ENCODE measurements at places on chromosomes 5 and 9.

GRCh38 chr5:137751869-137752491 is 2.2 kb downstream of the HNRNPA0 start:
- no peak for DNase-seq

DNA sequence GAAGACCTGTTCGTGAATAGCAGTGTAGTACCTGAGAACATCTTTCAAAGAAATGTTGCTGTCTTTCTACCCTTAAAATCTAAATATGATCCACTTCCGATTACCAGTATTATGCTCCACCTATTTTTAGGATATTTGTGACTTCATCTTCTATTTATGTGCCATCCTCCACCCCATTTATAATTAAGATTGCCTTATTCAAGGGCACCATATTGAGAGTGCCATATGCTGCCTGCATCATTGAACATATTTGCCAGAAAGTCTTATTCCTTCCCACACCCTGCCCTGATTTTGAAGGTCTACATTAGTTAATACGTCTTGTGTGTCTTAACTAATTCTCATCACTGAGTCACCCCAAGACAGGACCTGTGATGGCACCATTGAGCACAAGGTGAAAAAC is 1076.7 kb downstream of the CDH12 start:
- DNase-seq, result no peak

GRCh38 chr9:105114964-105115728 is 129.3 kb upstream of the SLC44A1 start:
- DNase-seq, result no peak

DNA sequence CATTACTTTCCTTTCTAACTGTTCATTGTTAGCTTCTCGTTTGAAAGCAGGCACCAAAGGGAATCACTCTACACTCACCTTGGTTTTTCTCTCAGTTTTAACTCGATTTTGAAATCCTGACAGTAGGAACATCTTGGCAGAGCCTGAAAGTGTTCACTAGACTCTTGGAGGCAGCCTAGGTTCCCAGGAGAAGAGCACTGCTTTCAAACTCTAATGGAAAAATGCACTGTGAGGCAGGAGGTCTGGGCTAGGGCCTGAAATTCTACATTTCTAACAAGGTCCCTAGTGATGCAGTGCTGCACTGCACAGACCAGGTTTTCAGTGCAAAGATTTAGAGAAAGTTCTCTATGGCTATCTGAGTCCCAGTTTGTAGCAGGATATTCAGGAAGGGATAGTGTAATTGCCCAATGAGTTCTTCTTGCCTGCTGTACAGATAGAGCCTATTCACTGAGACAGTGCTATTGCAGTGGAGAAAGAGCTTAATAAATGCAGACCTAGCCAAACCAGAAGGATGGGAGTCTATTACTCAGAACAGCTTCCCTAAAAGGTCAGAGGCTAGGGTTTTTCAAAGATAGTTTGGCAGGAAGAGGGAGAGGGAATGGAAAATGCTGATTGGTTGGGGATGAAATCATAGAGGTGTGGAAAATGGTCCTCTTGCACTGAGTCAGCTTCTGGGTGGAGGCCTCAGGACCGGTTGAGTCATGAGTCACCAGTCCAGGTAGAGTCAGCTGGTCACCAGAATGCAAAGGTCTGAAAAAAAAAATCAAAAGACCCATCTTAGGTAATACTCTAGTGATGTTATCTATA is 153.9 kb downstream of the GPBP1 start:
- DNase-seq, result no peak

GRCh38 chr9:33017283-33018041 is 7.6 kb upstream of the DNAJA1 start:
- no peak for DNase-seq

DNA sequence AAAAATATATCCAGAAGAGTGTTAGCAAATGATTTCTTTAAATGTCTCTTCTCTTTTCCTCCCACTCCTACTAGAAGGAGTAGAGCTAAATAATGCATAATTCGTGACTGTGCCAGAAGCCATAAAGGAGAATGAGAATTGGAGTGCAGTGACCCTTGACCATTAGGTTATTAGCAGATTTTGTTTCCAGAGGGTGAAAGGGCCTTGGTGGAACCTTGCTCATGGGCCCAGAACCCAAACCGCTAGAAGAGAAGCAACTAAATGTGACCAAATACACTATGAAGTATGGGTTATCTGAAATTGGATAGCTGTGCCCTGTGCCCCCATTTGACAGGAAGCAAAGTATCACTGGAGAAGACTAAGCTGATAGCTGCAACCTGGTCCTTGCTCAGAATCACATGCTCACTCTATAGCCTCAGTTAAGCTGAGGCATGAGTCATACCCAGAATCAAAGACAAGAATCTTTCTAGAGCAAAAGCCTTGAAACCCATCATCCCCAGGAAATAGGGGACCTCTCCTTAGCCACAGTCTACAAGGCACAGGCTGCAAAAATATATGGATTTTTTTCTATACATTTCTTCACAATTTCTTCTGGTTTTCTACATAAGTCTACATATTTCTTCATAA is 36.3 kb downstream of the CAPSL start:
- DNase-seq, result no peak

- DNase-seq, result no peak
Observed at GRCh38 chr5:26610577-26610976, 427.8 kb downstream of the CDH9 start.

DNA sequence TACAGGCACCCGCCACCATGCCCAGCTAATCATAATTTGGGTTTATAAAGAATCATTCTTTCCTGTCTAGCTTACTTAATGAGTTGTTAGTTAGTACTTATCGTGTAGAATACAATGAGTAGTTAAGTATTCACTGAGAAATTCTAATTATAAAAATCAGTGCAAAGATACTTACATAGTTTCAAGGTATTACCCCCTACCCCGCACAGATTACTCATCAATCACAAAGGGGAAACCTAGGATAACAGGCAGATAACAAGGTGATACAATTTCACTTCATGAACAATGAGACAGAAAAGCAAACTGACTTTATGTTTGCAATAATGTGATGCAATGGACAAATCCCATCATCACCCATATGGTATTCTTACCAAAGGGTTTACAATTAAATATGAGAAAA is 109.6 kb downstream of the FAM174A start:
- no peak for DNase-seq

DNA sequence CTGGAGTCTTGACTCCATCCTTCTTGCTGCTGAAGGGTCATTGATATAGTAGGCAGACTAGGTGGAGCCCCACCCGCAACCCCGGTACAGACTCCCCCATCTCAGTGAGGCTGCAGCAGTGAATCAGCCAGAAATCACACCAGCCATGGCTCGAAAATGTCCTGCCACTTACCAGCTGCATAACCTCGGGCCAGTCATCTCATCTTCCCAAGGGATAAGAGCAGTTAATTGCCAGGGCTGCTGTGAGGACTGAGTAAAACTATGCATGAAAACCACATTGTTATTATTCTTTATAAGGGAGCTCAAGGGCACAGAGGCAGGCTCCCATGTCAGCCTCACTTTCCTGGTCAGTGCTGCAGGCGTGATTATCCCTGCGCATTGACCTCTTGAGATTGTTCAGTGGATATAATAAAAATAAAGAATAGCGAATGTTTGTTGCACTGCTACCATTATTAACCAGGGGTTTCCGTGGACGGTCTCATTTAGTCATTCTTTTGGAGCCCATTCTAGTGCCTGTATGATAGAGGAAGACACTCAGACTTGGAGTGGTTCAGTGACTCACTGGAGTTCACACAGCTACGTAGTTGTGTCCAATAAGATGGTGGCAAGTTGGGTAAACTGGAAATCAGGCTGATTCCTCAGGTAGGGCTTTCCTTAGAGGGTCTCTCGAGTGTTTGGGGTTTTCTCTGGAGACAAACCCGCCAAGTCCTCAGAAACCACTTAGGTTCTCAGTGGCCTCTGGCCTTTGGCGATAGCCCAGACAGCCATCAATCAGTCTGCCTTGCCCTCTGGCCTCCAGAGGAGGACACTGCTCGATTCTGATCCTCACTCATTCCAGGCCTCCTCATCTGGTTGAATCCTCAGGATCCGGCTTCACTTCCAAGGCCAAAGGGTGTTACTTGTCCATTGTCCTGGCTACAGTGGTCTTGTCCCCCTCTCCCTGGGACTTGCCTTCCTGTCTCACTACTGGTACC is 39.9 kb downstream of the COL15A1 start:
- DNase-seq, result no peak

- no peak for DNase-seq
Observed at GRCh38 chr5:113282472-113282871, 152.3 kb downstream of the TSSK1B start.

GRCh38 chr9:33110686-33111085 is 34.2 kb upstream of the SMU1 start:
- DNase-seq, result no peak

DNA sequence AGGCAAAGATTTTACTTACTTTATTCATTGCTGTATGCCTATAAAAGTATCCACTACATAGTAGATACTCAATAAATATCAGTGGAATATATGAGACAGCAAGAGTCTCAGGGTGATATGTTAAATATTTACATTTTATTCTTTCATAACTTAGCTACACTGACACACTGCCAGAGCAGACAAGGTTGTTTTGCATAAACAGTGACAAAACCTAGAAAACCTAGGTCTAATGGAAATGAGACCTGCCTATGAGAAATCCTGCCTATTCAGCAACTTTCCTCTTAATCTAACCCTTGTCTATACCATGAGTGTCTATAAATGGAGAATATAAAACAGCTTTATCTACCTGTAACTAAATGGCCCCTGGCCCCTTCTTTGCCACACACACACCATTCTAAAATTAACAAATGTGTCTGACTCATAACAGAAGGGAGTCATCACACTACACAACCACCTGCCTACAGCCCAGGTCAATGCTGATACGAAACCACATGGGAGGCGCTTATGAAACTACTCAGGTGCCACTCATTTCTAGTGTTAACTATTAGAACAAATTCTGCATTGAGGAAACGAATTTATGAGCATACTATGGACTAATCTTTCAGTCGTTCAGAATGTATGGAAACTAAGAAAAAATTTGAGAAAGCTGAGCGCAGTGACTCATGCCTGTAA is 60.3 kb downstream of the UBAP2 start:
- DNase-seq, result no peak

DNA sequence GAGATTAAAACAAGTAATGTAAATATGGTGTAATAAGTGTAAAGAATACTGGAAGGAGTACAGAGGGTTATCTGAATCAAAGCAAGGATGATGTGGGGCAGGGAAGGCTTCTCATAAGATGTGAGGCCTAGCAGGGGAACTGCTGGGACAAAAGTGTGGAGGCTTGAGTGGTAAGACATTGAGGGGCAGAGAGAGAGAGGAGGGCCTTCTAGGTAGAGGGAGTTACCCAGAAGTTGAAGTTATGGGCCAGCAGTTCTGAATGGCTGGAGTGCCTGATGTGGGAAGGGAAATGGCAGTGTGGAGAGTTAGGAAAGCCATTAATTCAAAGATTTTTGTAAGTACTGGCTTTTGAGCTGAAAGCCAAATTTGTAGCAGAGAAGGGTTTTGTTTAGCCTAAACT is 36.8 kb downstream of the CPEB4 start:
- no peak for DNase-seq

- DNase-seq, result no peak
Observed at GRCh38 chr9:81058782-81059181, 630.6 kb downstream of the TLE1 start.

GRCh38 chr5:123845356-123846100 is 333.6 kb downstream of the CSNK1G3 start:
- no peak for DNase-seq

- DNase-seq, result no peak
Observed at GRCh38 chr9:122107291-122107805, 14.2 kb upstream of the TTLL11 start.

DNA sequence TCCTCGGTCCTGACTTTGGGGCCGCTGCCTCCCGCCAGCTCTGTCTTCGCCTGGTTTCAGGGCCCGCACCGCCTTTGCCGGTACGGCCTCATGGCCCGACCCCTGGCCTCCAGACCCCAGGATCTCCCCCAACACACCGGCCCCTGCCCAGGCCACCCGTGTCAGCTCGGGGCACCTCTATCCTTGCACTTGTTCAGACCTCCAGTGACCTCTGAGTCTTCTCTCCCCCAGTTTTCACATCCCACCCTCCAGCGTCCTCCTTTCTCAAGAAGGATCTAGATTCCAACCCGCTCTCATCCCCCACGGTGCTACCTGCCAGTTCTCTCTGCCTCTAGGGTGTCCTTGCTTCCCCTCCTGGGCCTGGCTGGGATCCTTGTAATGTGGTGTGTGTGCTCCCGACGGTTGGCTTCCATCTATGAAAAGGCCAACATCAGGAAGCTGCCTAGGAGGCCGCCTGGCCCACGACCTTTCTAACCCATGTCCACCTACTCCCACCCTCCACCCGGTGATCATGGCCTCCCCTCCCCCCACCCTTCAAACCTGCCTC is 61.1 kb downstream of the SPATA31C2 start:
- DNase-seq, result no peak

DNA sequence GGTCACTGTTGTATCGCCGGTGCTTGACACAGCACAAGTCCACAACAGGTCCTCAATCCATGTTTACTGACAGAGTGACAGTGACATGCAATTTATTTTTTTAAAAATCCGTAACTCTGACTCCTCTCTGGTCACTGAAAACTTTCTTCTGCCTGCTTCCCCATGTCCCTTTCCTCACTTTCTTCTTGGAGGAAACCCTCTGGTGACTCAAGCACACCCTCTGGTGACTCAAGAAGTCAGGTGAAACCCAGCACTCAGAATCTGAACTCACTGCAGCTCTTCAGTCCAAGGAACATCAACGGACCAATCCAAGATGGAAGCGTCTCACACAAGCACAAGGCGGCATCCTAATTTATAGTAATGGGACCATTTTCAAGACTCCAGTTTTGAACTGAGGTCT is 245.9 kb downstream of the FSTL4 start:
- DNase-seq, result no peak

DNA sequence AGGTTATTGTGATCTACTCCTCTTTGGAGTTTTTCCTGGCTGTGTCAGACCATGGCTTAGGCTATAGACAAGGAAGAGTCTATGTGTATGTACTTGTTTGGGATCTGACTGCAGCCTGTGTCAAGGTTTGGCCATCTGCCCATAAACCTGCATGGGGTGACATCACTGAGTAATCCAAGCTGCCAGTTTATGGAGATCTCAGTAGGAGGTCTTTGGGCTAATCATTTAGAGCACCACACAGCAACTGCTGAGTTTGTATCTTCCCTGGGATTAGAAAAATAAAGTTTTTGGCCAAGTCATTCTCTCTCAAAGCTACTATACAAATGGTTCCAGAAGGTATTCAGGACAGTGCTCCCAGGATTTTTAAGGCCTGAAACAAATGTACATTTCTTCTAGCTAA is 65.5 kb upstream of the HSPB3 start:
- no peak for DNase-seq

DNA sequence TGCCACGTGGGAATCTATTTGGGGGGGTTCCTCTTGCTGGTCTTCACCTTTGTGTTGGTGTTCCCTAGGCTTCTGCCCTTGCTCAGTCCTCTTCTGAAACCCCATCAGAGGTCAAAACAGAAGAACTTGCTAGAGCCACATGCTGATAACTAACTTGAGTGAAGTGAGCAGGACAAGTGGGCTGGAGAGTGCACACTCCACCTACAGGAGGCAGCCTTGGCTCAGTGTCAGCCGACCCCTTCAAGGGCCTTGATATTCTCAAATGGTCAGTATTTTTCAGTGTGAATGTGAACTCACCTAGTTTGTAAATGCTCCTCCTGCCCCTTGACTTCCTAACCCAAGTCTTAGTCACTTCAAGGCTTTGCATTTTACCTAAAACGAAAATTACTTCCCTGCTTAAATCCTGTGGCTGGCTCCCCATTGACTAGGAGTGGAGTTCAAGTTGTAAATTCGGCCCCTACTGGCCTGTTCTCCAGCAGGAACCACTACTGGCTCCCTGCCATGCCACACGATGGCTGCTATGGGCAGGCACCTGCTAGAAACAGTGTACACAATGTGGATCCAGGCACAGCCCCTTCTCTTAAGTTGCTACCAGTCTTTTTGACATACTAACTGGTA is 3.6 kb upstream of the SLC1A3 start:
- DNase-seq, result no peak

Data from T-helper 9 cell (primary cell).